ENCODE measurements at places on chromosomes 5 and 9.

- DNase-seq = no peak
Measured at GRCh38 chr5:176653401-176654385, 6.4 kb downstream of the TSPAN17 start.

- no peak for DNase-seq
Measured at GRCh38 chr5:157286761-157287211, 20.9 kb downstream of the CYFIP2 start.

DNA sequence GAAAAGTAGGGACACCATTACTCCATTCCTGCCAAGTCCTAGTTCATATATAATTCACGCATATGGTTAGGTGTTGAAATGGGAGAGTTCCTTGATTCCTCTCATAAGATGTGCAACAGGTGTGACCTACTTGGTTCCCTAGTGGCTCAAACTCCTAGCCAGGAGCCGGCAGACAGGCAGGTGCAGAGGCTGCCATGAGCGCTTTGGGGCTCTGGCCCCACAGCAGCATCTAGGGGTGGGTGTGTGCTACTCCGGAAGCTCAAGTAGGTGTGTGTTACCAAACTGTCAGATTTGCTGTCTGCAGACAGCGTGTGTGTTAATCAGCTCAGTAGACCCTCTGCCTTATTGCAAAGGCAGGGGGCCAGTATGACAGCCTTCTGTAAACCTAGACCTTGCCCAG lies 1652.4 kb upstream of the ACO1 start:
- no peak for DNase-seq

DNA sequence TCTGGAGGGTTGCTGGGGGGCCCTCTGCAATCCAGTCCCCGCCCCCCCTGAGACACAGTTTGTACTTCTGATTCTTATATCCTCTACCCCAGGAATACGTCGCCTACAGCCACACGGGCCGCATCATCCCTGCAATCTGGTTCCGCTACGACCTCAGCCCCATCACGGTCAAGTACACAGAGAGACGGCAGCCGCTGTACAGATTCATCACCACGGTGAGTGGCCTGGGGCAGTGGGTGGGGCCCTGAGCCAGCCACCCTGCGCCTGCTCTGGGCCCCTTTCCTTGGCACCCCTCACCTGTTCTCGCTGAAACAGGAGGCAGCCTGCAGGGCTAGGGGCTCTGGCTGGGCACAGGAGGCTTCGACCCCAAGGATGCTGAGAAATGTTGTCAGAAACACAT lies 24.1 kb upstream of the RPL26L1 start:
- no peak for DNase-seq

DNA sequence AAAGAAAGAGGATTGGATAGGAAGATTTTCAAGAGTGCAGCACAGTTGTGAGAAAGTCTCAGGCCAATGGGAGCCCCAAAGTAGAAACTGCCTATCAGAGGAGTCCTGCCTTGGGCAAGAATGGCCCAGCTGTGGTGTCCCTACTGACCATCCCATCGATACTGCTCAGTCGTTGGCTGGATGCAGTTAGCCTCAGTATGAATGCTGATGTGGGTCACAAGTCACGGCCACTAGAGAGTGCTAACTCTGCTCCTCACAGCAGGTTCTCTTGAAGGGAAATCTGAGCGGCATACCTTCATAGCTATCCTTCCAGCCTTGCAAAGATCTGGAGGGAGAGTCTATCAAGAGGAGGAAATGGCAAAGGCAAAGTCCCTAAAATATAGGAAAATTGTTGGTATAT lies 11.6 kb upstream of the CETN3 start:
- no peak for DNase-seq

DNA sequence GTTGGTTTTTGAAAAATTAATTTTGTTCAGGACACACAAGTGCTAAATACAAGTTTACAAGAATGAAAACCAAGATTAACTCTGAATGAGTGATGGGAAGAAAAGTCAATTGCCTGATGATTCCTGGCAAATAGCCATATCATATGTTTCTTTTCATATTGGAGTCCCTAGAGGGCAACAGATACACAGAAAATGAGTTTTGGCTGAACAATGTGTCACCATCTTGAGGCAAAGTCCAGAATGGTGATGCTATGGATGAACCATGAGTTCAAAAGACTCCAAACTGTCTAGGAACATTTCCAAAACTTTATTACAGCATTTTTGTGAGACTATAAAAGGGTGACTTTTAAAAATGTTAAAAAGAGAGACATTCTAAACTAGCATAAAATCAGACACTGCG lies 382.9 kb downstream of the TMEM161B start:
- no peak for DNase-seq

DNA sequence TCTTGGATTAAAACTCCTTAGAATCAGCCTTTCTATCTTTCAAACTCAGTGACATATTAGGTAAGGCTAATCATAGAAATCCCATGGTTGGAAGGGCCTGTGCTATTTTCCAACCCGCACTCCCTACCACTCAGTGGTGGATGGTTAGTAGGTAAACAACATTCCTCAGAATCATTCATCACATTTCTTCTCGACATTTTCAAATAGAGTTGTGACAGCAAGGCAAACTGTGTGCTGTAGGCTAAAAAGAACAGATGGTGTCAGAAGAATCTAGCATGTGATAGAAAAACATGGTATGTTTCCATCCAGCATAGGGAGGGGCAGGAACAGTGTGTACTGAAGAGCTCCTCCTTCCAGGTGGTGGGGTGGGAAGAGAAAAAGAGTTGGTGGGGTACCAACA lies 227.3 kb upstream of the NMUR2 start:
- DNase-seq = no peak

- DNase-seq = peak; percentile 39
Measured at GRCh38 chr9:87445646-87446045, 52.0 kb upstream of the DAPK1 start.

- no peak for DNase-seq
Measured at GRCh38 chr5:93570294-93571113, 10.5 kb downstream of the NR2F1-AS1 start.

- DNase-seq = peak; percentile 50
Measured at GRCh38 chr5:142063878-142064331, 44.7 kb upstream of the NDFIP1 start.

- no peak for DNase-seq
Measured at GRCh38 chr9:35858458-35858857, 11.7 kb downstream of the OR13J1 start.

DNA sequence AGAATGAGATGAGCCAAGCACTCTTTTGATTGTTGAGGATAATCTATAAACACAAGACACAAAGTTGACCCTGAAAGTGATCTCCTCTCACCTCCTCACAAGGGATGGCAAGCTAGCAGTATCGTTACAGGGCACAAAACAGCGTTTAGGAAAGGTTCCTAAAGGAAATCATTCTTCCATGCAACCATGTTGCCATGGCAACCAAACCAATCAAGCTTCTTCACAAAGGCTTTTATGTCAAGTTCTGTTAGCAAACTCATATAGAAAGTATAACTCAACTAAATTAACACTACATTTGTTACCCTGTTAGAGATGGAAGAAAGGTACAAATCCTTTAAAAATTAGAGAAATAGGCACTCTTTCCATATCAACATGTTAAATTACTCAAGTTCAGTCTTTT lies 1016.8 kb upstream of the DMAC1 start:
- no peak for DNase-seq

GRCh38 chr5:120942596-120943350 lies 478.7 kb downstream of the PRR16 start:
- DNase-seq = no peak

- DNase-seq = no peak
Measured at GRCh38 chr5:90868799-90869198, 310.2 kb downstream of the ADGRV1 start.

- no peak for DNase-seq
Measured at GRCh38 chr9:6924988-6925563, 167.3 kb downstream of the KDM4C start.

GRCh38 chr9:113888336-113888735 lies 12.2 kb downstream of the ZNF618 start:
- DNase-seq = no peak

- DNase-seq = no peak
Measured at GRCh38 chr9:89662718-89663613, 58.2 kb downstream of the GADD45G start.

- DNase-seq = no peak
Measured at GRCh38 chr5:122639864-122640263, 135.0 kb upstream of the SNX2 start.

- DNase-seq = no peak
Measured at GRCh38 chr5:171721464-171721863, 64.2 kb upstream of the SMIM23 start.

GRCh38 chr5:36613241-36613640 lies 6.8 kb downstream of the SLC1A3 start:
- no peak for DNase-seq

DNA sequence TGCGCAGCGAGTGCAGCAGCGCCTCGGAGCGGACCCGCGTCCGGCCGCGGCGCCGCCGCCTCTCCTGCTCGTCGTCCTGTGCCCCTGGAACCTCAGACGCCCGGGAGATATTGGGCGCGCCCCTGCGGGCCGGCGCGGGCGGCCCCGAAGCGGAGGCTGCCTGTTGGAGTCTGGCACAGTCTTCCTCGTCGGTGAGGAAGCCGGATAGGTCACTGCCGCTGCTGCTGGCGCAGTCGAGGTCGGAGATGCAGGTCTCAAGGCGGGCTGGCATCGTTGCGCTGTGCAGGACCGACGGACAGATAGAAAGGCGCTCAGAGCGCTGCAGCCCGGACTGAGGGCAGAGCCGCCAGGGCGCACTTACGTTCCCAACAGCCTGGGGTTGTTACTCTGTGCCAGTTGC lies 344 bp downstream of the NEUROG1 start:
- no peak for DNase-seq

GRCh38 chr9:13626601-13627000 lies 347.1 kb upstream of the MPDZ start:
- DNase-seq = no peak

DNA sequence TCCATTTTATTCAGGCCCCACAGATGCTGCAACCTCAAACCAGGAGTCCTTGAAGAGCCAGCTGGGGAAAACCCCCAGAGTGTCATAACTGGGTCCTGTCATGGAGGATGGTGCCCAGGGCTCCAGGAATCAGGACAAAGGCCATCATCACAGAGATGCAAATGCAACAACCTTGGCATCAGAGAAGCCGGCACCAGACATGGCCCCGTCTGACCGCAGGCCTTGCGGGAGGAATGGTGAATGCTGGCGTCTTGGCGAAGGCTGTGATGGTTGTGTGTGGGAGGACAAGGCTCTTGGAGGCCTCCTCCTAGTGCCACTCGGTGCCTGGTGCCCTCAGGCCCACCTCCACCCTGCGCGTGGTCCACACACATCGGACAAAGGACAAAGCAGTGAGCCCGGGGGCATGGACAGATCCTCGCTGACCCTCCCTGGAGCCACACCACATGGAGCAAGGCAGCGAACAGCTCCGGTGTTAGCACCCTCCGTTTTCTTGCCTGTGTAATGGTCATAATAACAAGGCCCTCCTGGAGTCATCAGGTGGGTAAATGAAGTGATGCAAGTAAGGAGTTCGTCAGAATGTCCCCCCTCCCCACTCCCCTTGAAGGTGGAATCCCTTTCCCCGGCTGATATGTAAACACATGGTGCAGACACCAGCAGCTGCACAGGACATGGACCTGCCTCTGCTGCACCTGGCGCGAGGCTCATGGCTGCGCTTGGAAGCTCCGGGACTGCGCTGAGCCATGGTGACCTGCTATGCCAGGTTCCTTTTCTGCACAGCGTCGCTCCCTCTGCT lies 380.7 kb downstream of the IRX2 start:
- DNase-seq = no peak

GRCh38 chr5:171149772-171150171 lies 159.3 kb upstream of the TLX3 start:
- no peak for DNase-seq

DNA sequence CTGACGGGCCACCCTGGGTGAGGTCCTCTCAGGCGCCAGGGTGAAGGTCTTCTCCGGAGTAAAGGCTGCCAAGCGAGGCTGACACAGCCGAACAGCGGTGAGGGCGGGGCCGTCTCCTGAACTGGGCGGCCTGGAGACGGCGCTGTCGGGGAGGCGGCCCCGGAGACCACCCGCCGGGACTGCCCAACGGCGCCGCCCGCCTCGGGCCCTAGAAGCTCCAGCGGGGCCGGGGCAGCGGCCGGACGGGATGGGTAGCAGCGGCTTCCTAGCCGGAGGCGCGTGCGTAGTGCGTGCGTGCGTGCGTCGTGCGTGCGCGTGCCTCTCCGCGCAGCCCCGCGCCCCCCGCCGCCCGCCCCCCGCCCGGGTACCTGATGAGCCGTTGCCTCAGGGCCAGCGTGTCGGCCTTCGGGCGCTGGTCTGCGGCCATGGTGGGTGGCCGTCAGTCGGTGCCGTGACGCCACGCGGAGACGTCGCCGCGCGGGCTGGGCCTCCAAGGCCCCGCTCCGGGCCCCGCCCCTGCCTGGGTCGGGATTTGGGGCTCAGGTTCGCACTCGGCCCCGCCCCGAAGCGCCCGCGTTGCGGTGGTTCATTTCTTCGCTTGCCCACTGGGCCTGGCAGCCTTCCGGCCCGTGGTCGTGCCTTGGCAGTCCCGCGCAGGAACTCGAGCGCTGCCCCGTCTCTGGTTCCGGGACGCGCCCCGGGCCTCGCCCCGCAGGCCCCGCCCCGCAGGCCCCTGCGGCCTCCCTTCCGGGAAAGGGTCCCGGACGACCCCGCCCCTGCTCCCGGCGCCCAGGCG lies at the start of gene PHYKPL:
PHYKPL (minus strand) TSS at position 679 of the 796 bp plus-strand sequence; CDS start at position 427, 252 bp downstream.
- DNase-seq = peak; percentile 49

- DNase-seq = no peak
Measured at GRCh38 chr9:122201641-122202040, 27.1 kb downstream of the LHX6 start.

DNA sequence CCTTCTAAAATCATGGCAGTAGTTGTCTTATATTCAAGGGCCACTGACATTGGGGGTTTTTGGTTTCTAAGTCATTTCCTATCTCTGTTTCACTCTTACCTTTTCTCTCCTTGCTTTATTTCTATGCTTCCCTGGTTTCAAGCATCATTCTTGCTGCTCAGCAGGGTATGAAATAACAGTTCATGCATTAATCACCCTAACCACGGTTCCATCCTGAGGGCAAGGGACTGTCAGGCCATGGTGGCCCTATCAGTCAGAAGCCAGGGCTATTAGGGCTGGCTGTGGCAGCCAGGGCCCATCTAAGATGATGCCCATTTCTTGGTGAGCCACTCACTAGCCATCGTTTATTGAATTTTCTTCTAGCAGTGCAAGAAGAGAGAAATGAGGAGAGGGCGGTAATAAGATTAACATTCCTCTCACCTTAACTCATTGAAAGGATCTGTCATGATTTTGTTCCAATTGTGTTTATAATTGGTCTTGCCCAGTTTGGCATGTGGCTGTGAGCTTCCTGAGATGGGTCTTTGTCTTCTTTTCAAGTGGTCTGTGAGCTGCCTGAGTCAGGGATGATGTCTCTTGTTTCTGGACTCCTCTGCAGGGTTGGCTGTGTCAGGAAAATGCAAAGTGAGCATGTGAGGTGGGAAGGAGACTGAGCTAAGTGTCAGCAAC lies 45.2 kb downstream of the CYSTM1 start:
- DNase-seq = no peak

GRCh38 chr9:134781591-134782302 lies 98.9 kb upstream of the FCN2 start:
- DNase-seq = no peak

DNA sequence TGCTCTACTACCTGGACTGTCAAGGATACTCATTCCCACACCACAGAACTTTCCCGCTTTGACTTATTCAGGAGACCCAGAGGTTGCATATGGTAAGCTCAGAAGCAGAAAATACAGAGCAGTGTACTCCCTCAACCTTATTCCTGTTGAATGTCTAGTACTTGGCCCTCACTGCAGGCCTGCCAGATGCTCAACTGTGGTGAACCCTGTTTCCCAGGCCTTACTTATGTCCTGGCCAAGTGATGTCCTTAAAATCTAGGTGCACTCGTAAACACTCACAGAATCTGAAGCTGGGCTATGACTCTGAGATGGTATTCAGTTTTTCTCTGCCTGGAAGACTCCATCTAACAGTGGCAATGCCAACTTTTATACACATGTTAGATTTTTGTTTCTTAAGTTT lies 21.0 kb downstream of the DIAPH1 start:
- DNase-seq = no peak

All from NCI-H2029 (cell line).